ENCODE measurements at places on chromosomes 2 and 18.

- DNase-seq: no peak
Observed at GRCh38 chr2:190121971-190122370, 59.4 kb upstream of the MSTN start.

- no peak for DNase-seq
Observed at GRCh38 chr2:64035072-64035942, 16.1 kb upstream of the VPS54 start.

DNA sequence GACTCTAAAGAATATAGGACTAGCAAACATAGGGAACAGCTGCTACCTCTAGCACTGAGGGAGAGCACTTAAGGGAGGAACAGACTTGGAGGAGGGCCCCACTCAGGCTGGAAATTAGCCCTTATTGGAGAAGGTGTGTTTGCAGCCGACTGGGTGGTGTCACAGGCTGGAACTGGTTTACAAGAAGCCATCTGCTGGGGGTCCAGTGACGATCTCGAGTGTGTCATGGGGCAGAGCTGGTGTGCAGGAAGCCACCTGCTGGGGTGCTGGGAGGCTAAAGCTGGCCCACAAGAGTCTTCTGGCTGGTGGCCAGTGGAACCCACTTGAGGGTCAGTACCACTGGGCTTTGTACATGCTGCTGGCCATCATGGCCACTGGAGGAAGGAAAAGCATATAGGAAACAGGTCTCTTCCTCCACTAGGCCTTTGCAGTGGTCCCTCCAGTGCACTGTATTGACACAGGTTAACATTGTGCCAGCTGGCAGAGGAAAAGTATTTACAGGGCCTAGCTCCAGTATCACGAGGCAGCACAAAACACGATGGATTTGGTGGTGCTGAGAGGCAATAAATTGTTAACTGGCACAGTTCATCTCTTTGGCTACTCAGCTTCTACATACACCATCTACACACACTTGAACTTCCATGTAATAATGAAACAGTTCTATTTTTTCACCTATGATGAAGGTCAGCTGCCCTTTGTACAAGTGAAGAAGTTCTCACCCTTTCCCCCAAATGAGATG lies 43.6 kb downstream of the MAP3K20 start:
- DNase-seq: no peak

DNA sequence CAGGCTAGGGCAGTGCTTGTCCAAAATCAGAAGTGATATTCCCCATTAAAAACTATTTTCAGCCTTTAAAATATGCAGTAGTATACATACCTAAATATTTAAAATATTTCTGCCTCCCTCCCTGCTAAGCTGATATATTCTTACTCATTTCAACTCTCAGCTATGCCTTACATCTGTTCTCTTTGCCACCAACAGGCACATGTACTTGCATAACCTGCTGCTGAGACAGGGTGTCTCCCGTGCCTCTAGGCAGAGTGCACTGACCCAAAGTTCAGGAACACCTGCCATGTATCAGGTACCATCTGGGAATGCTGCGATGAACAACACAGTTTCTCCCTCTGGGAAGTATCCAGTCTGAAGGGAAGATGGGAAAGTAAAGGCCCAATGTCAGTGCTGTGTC lies 91.7 kb downstream of the STK39 start:
- DNase-seq: no peak

DNA sequence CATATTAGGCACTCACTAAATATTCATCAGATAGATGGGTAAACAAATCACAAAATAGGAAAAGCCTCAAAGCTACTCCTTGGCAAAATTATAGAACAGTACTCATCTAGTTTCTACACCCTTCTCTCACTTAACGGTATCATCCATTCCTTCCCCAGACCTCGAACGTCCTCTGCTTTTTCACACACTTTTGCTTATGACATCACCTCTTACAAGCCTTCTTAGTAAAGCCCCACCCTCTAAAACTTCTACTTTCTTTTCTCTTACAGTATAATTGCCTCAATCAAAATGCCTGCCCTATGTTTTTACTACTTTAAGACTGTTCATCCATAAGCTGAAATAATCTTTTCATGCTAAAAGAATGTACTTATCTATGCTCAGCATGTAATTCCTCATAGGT lies 8.1 kb downstream of the CHN1 start:
- DNase-seq: no peak

- no peak for DNase-seq
Observed at GRCh38 chr2:200222791-200223190, 83.7 kb upstream of the SPATS2L start.

DNA sequence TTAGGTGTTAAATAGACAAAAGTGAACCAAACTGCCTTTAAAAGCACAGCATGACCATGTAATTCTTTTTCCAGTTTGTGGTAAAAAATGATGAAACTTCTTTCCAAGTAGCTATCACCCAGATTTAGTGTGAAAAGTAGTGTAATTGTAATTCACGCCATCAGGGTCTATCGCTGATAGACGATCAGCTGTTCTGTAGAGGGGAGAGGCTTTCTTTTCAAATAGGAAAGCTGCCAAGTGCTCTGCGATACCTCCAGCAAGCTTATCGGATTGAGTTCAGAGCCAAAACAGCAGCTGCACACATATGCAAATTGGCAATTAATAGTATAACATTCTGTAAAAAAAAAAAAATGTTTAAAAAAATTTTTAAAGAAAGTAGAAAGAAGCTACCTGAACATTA lies 61.9 kb upstream of the PSMD14 start:
- no peak for DNase-seq

GRCh38 chr2:220143336-220143735 lies 515.9 kb downstream of the SLC4A3 start:
- no peak for DNase-seq

- DNase-seq: no peak
Observed at GRCh38 chr2:150618245-150618895, 130.9 kb upstream of the RND3 start.

All from HuH-7.5 (cell line).